ENCODE measurements at places on chromosomes 2 and 18. TPM values are rescaled to one million over a fixed set of nuclear protein-coding genes. Genes with fewer than 3 reads are reported as not detected.

DNA sequence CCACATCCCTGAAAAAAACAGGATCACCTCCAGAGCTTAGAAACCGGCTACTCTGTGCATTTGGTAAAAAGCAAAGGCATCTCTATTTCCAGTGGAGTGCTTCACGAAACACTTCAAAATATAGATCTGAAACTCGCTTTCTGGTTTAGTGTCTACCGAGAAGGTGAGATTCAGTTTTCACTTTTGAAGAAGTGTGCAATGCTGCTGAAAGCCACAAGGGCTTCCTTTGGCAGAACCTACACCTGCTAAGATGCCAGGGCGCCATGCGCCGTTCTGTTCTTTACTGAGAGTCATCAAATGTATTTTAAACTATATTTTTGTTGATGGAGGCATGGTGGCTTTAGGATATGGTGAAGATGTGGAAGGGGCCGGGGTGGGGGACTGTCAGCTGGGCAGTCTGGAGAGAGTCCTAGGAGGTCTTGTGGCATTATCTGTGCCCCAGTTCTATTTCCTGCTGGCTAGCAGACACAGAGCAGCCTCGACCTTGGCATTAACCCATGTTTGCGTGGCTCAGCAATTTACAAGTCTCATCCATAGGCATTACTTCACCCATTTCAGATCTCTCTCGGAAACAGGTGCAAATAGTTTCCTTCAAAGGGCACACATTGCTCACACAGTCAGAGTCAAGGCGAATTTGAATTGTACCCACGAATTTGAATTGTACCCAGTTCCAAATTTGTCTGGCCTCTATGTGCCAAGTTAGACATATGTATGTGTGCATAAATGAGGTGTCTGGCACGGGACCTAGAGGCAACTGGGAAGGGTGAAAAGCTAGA is 46.7 kb upstream of the KCNF1 start:
- peak; percentile 16 for DNase-seq

GRCh38 chr2:76953733-76954347 is 568.3 kb downstream of the LRRTM4 start:
- DNase-seq, result no peak

DNA sequence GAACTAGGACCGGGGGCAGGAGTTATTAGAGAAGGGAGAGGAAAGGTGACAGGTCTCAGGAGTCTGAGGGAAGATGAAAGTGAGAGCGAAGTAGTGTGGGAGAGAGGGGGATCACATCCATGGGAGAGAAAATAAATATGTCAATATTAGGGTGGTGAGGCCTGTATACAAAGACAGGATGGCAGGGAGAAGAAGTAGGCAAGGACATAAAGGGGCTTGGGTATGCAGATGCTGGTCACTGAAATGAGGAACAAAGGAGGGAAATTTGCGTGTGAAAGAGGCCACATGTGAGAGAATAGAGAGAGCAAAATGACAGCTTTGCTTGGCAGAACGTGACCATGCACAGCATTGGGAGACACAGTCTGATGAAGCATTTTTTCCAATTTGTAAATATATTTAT is 13.6 kb downstream of the METAP1D start:
- no peak for DNase-seq

DNA sequence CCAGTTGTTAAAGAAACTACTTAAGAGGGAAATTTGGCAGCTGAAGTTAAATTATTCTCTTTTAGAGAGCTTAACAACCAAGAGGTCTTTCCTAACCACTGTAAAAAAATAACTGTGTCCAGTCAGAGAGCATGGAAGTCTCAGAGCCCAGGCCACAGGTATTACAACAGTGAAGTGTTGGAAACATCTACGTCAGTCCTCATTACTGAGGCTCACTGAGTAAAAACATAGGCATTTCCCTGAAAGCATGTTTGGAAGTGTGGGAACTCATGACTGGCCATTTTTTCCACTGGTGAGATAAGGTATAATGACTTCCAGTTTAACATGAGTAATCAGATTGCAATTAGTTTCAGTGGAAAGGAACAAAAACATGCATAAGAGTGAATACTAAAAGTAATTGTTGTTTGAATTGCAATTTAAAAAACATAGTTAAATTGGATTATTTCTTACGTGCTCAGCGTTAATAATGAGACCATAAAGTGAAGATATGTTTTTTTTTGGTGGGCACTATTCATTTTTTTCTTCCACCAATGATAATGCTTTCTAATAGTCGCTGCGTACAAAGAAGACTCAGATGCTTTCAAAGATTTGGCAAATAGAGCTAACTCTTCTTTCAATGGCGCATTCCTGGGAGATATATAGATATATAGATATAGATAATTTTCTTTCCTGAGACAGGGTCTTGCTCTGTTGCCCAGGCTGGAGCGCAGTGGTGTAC is 60.8 kb downstream of the EFEMP1 start:
- DNase-seq, result no peak

GRCh38 chr2:53877556-53877955 is 17.8 kb upstream of the GPR75 start:
- no peak for DNase-seq

DNA sequence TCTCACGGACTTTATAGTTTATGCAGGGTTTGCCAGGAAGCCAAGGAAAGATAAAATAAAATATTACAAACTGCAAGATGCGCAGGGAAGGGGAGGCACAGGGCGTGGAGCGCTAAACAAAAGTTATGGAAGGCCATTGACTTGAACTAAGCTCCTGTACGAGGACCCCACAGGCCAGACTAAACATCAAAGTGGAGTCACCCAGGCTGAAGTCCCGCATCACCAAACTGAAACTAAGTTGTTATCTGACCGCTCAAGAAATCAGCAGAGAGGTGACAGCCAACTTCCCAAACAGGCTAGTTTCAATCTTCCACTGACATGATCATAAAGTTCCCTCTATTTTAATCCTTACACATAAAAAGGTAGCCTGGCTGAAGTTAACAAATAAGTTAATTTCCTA is 90.5 kb upstream of the YWHAQ start:
- no peak for DNase-seq

GRCh38 chr2:237472187-237472712 is 14.8 kb upstream of the MLPH start:
- no peak for DNase-seq

DNA sequence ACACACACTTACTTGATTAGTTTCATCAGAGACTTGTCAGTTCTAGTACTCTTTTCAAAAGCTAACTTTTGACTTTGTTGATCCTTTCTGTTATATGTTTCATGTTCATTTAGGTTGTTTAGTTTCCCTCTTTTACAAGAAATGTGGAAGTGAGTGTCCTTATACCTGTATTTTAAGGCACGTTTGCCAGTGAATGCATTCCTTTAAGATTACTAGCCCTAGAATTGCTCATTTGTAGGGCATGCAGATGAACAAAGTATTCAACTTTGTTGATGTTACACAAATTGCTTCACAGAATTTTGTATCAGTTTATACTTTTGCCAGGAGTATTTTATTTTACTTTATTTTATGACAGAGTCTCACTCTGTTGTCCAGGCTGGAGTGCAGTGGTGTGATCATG is 6.3 kb downstream of the IL1RL2 start:
- no peak for DNase-seq

GRCh38 chr2:28869494-28870145 is 489 bp downstream of the TRMT61B start:
- DNase-seq, result no peak

DNA sequence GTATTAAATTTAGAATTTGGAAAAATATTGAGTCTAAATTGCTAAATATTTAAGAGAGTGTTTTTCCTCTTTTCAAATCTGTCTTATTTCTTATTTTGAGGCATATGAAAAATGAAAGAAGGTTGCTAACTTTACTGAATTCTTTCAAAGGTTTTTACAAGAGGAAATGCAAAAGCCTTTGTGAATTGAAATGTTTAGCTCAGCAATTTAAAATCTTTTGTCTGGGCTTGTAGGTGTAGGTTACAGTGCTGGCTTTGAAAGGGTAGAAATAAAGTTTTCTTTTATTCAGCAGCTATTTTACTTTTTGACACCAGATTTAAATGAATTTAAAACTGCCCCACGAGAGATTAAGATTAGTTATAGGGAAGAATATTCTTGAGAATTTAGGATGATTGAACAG is 192.0 kb downstream of the CDH7 start:
- DNase-seq, result no peak

- no peak for DNase-seq
Observed at GRCh38 chr18:77082316-77082955, 50.1 kb downstream of the MBP start.

GRCh38 chr18:58967751-58968254 is 103.1 kb downstream of the ZNF532 start:
- no peak for DNase-seq

Gene AGXT
- total RNA-seq, result not detected

Gene TMEM131
- total RNA-seq, result 47.5 TPM

Gene KCNJ3
- total RNA-seq, result not detected

Gene LONRF2
- 0.03 TPM for total RNA-seq

Gene DSEL
- 1.2 TPM for total RNA-seq

Gene HMSD
- 1.8 TPM for total RNA-seq

Gene DNAH6
- 1.9 TPM for total RNA-seq

Gene CKAP2L
- 0.06 TPM for total RNA-seq

Gene G6PC2
- total RNA-seq, result not detected

Gene POMC
- total RNA-seq, result 3.1 TPM

Gene SERPINB3
- total RNA-seq, result not detected

Measured in CD4-positive, alpha-beta memory T cell (primary cell).